Stimulated activated CD4-positive, alpha-beta T cell treated with anti-CD3 and anti-CD28 coated beads, Interleukin-4, amount 100 ng/mL, for 1 hour (primary cell): ENCODE measurements at places on chromosomes 5 and 9.

DNA sequence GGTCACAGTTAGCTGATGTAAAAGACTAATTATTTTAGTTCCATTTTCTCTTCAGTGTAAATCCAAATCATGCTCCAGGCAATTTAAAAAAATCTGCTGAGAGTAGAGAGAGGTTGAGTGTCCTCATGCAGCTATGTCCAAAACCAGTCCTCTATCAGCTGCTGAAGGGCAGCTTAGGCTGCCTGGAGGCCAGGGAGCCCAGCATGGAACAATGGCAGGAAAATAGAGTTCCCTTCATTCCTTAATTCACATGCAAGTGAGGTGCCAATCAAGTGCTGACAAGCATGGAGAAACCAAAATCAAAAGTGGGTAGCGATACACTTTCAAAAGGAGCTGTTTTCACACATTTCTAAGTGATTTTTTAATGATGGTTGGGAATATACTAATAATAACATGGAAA is 78.3 kb upstream of the POU5F2 start:
- no peak for DNase-seq

DNA sequence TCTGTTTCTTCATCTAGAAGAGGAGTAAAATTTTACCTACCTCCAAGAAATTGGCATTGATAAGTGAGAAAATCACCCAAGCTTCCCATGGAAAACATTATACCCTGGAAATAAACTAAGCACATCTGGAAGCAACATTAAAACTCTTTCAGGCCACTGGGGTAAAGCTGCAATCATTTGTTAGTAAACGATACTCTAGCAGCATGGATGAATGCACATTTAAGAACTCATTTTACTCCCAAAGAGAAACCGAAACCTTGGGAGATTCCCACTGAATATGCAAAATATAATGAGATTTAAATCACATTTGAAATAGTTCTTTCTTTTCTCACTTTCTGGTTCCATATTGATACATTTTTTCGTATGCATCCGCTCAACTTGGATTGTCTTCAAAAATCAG is 467.5 kb downstream of the EFNA5 start:
- DNase-seq: no peak

DNA sequence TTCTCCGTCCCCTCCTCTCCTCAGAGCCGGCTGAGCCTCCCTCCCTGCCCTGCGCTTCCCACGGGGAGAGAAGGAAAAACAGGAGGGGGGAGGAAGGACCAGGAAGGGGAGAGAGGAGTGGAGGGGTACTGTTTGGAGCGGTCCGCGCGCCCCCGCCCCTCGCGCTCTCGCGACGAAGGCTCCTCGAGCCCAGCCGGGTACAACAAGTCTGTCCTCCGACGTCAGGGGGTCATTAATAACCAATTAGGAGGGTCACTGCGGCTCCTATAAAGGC is 480 bp upstream of the PRDM12 start:
- no peak for DNase-seq

GRCh38 chr5:108266242-108266641 is 115.7 kb downstream of the FBXL17 start:
- DNase-seq: no peak

GRCh38 chr5:67235399-67236110 is 39.0 kb upstream of the CD180 start:
- no peak for DNase-seq

- DNase-seq: no peak
These were observed 8.4 kb upstream of the DMRT3 start for GRCh38 chr9:967903-968641.

- DNase-seq: no peak
These were observed 24.1 kb upstream of the STXBP1 start for GRCh38 chr9:127587966-127588365.

- DNase-seq: no peak
These were observed 306.2 kb upstream of the PUM3 start for GRCh38 chr9:3150074-3150473.

GRCh38 chr9:127613583-127613954 is 1.5 kb downstream of the STXBP1 start:
- no peak for DNase-seq

DNA sequence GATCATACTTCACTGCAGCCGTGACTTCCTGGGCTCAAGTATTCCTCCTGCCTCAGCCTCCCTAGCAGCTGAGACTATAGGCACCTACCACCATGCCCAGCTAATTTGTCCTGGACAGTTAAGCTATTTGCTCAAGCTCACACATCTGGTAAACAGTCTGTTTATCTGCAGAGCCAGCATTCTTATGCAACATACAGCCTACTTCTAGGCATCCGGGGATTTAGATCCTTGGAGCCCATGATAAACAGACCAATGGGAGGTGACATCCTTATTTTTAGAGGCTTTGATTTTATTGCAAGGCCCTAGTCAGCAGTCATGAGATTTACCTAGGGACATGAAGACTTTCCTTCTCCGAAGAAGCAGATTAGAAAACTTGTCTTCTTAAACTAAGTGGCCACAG is 21.0 kb downstream of the ATOX1 start:
- no peak for DNase-seq

GRCh38 chr5:97560599-97560993 is 377.5 kb upstream of the RIOK2 start:
- DNase-seq: no peak

- DNase-seq: no peak
These were observed 216.2 kb upstream of the S1PR3 start for GRCh38 chr9:88775037-88775471.

GRCh38 chr5:77423022-77423750 is 68.9 kb downstream of the WDR41 start:
- DNase-seq: no peak

DNA sequence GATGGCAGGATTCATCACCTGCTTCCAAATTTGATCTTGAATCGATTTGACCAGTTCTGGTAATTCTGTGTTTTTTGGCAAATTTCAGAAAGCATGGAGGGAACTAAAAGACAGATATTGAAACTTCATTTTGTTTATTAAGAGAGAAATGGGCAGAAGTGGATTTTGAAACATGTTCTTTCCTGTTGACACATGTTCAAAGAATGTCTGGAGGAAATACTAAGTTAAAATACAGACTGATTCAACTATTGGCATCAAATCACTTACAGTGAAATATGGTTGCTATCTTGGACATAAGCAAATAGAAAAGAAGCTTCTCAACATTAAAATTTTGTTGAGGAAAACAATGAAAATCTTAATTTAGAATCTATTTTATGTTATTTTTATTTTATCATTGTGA is 19.3 kb upstream of the GZMK start:
- no peak for DNase-seq

DNA sequence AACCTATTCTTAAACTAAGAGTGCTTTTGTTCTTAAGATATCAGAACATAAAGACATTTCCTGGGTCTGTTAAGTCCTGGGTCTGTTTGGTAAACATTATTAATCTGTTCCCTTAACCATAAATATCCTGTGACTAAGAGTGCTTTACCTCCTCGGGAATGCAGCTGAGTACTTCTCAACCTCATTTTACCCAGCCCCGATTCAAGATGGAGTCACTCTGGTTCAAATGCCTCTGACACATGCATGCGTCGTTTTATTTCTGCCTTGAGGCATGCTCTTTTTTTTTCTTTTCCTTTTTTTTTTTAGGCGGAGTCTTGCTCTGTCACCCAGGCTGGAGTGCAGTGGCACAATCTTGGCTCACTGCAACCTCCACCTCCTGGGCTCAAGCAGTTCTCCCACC is 39.8 kb upstream of the FBXL17 start:
- no peak for DNase-seq

DNA sequence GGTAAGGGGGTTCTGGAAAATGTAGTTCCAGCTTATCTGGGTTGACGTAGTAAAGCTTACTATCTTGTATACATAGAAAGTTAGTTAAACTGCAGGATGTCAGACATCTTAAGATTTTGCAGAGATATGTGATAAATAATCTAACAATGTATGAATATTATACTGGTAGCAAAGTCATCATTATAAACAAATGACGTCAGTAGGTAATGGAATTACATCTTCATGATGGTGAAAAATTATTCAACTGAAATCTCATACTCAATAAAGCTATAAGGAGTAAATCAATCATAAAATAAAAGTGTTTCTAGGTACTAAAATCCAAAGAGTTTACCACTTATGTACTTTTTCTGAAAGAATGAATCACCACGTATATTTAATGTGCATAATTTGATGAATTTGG is 217.3 kb upstream of the CDH10 start:
- DNase-seq: no peak

GRCh38 chr9:35646153-35646532 is 4.6 kb downstream of the SIT1 start:
- no peak for DNase-seq

DNA sequence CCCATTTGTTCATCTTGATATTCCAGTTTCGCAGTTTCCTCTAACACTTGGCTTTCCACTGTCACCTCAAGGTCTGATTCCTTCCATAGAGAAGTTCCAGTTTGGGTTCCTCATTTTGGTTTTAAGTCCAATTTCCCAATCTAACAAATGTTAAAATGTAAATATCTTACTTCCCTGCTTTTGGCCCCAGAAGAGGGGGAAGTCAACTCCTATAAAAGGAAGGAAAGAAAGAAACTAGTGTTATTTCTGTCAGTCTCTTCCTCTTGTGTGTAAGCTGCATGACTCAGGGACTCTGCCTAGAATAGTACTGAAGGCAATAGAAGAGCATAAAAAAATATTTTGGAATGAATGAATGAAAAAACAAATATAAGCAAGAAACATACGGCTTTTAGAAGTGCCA is 127.5 kb upstream of the CCNG1 start:
- no peak for DNase-seq

GRCh38 chr5:62662521-62662920 is 83.9 kb downstream of the LRRC70 start:
- DNase-seq: no peak

DNA sequence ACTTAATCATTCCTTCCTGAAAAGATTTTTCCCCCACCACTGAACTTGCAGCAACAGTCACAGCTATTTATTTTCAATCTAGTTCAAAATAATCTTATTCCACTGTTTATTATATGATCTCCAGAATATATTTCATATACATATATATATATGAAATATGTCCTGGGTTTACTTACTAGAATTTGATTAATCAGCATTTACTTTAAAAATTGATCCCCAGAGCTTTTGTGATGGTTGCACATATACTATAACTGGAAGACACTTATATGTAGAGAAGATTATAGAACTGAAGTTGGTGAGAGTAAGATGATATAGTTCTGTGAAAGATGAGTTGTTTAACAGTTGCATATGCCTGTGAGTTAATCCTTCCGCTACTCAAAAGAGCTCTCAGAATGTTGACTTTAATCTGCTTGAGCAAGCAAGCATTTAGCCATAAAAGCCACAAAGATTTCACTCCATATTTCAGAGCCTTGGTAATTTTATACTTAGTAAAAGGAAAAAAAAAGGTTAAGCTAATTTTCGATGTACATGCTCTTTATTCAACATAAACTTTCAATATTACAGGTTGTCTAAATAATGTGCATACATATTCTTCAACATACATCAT is 399.3 kb upstream of the CDH9 start:
- DNase-seq: no peak

GRCh38 chr5:6780802-6781391 is 67.7 kb downstream of the TENT4A start:
- DNase-seq: peak; percentile 30

DNA sequence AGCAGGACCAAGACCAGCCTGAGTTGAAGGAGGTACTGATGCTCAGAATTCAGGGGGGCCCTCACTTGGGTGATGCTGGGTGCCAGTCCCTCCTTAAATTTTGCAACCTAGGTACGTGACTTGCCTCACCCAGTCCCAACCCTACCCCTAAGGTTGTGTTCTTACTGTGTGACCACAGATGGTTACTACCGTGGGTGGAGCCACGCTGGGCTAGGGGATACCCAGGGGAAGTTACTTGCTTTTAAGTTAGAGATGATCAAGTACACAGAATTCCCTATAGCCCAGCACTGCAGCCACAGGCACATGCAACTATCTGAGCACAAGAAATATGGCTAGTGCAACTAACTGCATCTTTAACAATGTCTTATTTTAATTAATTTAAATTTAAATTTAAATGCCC is 32.9 kb downstream of the NXNL2 start:
- no peak for DNase-seq
